NCI-H524 (cell line): ENCODE measurements at places on chromosomes 5 and 9.

- DNase-seq = no peak
These were observed 5.3 kb downstream of the CHMP5 start for GRCh38 chr9:33270146-33270545.

DNA sequence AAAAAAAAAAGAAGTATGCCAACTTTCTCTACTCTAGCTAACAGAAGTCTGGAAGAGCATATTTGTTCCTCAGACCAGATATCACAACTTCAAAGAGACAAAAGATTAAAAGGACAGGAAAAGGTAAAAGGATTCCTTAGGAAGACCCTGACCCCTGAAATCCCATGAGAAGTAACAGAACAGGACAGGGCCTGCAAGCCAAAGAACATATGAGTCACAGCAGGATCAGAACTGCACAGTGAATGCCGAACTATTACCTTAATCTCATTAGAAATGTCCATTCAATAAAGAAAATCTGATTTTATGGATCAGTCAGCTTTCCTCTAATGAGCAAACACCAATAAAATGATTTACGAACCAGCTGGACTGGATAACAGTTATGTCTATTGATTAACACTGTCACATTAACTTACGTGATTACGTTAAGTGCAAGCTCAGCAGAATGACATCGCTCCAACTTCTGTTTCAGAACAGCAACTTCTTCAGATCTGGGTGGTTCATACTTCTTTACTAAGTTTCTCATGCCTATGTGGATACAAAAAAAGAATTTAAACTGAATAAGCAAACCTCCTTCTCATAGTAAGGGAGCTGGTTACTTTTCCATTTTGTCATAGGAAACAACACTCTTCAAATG is 13.6 kb downstream of the CCNH start:
- no peak for DNase-seq

DNA sequence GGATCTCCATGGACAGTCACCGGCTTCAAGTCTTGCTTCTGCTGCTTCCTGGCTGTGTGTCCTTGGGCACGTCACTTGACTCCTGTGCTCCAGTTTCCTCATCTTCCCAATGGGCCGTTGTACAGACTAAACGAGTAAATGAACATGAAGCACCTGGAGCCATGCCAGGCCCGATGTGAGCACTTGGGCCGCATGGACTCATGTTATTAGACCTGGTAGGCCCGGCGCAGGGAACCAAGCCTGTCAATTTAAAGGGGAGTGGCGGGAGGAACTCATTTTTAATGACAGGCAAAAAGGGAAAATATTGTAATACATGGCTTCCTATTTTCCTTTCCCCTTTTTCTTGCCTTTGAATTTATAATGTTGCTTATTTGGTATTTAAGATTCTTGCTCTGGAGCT is 47.5 kb downstream of the TENT4A start:
- DNase-seq = peak; percentile 26

DNA sequence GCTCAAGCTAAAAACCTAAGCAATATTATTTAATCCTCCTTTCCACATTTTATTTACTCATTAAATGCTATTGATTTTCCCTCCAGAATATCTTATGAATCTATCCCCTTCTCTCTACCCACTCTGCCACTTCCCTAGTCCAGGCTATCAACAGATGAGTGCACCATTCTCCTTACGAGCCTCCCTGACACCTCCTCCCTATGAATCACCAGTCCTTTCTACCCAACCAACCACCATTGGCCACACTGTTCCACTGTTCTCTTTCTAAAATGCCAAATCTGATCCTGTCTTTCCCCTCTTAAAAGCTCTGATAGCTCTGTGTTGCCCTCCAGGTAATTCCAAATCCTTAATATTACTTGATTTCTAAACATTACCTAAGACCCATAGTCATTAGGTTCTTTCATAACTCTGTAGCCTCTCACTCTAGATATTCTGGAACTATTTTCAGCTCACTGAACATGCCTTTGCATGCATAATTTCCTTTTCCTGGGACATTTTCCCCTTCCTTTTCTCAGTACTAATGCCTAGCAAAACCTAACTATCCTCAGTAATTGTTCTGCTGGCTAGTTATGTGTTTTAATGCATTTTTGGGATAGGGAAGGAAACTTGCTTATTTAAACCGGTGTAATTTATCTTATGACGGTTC is 126.3 kb downstream of the UNC13B start:
- DNase-seq = no peak

DNA sequence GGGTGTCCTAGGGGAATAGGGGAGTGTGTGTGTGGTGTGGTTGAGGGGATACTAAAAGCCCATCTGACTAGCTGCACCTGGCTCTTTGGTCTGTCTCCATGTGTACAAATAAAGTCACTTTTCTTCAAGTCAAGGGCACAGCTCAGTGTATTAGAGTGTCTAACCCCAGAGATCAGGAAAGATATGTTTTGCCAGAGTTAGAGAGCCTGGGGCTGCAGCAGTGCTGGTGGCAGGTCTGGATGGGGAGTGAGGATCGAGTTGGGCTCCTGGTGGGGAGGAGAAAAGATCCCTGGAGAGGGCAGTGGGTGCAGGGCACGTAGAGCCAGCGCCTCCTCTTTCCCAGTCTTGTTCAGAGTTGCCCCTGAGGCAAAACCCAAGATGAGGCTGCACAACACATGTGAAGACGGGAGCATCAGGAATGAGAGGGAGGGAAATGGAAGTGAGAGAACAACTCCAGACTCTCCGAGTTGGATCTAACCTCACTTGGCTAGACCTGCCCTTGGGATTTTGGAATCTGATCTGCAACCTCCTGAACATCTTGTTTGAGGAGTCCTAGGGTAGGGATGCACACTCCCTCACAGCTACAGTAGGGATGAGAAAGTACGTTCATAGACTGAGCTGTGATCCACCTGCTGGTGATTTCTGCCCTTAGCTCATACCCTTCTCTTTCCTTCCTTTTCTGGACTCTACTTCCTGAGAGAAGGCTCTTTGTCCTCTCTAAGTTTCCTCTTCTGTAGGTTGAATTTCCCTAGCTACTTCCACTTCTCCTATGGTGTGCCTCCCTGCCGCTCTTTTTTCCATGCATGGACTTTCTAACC is 309.9 kb downstream of the ZSWIM6 start:
- no peak for DNase-seq

- peak; percentile 56 for DNase-seq
These were observed 854 bp upstream of the ARL15 start for GRCh38 chr5:54311176-54311677.

DNA sequence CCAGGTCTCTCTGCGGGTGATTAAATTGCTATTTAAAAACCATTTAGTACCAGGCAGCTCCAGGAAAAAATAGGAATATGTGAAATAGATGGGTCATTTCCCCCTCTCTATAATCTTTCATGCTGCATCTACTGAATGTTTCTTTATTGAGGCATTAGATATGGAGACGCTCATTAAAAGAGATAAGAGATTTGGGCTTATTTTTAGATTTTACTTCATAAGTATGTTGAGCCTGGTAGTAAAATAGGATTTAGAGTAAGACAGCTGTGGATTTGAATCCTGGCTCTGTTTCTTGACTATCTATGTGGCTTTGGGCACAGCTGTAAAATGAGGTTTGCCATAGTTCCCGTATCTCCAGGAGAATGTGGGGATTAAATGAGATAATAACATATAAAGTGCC is 451.0 kb upstream of the GRIA1 start:
- DNase-seq = no peak

DNA sequence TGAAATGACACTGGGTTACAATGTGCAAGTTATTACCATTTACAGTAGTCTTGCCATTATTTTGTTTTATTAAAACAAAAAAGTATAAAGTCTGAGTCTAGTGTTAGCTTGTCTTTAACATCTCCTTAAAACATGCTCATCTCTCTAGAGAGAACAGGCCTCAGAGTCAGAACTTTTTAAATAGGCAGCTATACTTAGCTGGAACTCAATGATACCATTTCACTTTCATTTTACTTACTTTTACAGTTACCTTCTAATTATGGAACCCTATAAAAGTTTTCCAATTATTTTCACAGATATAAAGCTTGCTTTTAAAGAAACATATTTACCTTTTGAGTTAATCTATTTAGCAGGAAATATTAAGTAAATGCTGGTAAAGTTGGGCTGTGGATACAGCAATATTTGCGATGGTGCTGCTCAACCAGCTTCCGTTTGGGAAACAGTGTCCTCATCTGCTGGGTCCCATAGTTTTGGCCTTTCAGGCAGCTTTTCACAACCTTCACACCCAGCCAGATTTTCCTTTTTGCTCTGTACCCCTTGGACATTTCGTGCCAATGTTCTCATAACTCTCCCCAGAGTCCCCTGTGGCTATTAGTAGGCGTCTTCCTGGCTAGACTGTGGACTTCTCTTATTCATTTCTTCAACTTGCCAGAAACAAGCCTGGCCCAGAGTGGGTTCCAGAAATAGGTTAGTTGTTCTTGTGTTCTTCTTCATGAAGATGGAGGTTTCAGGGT is 36.3 kb upstream of the UBTD2 start:
- no peak for DNase-seq

DNA sequence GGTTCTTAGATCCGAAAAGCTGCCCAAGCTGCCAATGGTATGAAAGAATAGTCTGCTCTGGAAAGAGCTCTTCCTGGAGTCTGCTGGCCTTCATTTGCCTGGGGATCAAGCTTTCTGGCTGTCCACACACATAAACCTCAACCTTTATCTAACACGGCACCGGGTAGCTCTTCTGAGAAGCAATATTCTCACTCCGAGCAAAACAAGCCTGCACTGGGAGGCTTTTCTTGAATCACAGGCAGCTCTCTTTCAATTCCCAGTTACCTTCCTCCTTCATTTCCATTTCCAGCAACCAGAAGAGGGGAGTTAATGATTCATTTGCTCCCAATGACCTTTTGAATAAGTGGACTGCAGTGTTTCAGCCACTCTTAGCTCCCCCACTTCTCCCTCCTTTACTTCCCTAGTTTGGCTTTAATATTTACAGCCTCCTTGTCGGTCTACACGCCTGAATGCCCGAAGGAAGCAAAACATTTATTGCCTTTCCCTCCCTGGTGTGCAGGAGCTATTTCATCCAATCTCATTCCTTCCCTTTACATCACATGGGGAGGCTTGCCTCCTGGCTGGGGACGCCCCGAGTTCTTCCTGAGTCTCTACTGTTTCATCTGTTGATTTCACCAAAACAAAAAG is 187.1 kb downstream of the ARHGEF28 start:
- DNase-seq = no peak

DNA sequence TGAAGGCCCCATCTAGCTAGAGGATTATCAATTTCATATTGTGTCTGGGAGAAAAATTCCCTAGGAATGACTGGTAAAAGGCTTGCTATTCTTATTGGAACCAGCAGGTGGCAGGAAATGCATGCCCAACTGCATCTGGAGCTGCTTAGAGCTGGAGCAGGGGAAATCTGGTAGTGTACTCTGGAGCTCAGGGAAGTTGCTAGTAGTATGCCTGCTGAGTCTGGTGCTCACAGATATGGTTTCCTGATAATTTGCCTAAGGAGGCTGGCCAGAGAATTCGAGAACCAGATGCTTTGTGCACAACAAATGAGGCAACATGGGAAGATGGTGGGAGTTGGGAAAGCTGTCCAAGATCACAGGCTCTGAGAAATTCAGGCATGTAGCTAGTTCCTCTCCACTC is 53.7 kb downstream of the G3BP1 start:
- peak; percentile 83 for DNase-seq

DNA sequence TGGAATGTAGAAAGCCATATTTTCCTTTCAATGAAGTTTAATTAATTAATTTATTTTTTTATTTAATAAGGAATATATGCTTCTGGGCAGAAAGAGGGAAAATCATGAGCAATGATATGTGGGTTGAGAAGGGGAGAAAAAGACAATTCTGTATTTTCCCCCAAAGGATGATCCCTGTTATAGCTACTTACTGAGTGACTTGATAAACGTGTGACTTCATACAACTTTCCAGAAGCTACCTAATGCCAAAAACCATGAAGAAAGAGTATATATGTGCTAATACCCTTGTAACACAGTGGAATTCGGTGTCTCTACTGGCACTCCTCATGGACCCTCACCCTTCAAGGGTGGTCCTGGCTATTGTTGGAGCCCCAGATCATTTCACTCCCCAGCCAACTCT is 335.0 kb upstream of the KLF4 start:
- no peak for DNase-seq

DNA sequence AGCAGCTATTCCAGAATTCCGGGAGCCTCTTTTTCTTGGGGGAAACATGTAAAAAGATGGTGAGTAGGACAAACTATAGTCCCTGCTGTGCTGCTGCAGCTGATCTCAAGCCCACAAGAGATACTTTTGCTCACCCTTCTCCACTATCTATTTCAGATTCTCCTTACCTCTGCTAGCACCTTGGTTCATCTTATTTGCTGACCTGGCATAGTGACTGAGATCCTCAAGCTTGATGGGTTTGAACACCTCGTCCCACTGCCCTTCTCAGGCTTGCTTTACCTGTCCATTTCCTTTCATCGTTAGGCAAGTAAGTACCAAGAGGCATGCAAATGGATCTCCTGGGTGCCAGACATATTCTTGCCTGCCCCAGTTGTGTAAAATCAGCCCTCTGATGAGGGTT is 338.4 kb upstream of the SMARCA2 start:
- no peak for DNase-seq

DNA sequence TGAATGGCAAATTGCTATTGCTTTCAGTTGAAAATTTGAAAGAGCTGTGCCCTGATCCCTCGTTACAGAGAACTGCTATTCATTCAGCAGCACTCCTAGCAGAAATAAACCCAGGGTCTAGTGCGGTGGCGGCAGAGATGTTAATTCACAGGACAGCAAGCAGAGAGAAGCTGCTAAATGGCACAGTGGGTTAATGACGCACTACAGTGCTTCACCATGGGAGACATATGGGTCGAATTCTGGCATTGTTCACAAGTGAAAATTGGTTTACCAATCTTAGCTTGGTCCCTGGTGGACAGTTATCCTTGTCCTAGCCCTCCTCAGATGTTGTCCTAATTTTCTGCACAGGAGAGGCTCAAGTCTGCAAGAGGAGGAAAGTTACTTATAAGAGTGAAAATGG is 807.4 kb downstream of the TLE1 start:
- no peak for DNase-seq

DNA sequence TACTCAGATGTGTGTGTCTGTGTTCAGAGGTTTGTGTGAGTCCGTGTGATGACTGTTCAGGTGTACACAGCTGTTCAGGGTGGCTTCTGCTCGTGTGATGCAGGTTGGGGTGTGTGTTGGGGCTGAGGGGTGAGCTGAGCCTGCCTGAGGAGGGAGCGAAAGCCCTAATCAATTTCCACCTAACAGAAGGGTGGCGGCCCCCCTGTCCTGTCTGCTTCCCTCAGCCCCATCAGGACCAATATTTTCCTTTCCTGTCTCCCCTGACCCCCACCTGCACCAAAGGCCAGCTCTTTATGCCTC is 30.2 kb downstream of the LHX2 start:
- DNase-seq = no peak

DNA sequence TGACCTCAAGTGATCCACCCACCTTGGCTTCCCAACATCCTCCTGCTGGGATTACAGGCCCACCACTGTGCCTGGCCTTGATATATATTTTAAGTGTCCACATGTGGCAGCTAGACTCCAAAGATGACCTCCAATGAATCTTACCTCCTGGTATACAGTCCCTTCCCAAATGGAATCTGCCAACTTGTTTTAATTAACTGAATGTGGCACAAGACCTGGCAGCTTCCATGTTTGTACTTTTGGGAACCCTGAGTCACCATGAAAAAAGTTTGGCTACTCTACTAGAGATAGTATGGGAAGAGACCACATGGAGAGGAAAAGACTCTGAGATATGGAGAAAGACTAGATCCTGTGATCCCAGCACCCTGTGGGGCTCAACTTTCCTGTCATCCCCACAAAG is 42.5 kb downstream of the CCL28 start:
- DNase-seq = no peak
